ENCODE measurements at places on chromosomes 4 and X.

DNA sequence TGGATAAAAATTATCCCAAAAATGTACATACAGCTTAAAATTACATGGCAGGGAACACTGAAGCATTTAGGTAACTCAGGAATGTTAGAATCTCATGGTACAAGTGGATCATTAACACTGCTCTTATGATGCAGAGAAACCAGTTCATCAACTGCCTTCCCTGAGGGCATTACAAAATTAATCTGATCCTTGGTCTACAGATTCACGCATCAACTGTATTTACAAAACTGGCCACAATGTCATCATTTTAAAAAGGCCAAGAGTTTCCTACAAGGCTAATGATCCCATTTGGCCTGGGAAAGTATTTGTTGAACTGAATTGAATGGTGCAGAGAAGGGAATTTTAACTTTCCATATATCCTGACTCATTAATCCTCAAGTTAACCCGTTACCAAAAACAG lies 84.6 kb downstream of the TSPAN5 start:
- ATAC-seq = no peak

GRCh38 chrX:86711531-86712180 lies 563.4 kb downstream of the DACH2 start:
- ATAC-seq = no peak

- no peak for ATAC-seq
Measured at GRCh38 chr4:99248714-99249113, 29.7 kb upstream of the ADH6 start.

DNA sequence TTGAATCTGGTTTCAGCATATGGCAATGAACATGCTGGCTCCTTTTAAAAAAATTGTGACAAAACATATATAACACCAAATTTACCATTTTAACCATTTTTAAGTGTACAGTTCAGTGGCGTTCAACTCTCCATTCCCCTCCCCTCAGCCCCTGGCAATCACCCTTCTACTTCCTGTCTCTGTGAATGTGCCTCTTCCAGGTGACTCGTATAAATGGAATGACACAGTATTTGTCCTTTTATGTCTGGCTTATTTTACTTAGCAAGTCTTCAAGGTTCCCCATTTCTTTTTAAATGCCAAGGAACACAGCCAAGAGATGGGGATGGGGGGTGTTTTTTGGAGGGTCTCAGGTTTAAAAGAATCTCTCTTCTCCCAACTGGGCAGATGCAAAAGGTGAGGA lies 35.4 kb upstream of the BCLAF3 start:
- peak; percentile 69 for ATAC-seq

GRCh38 chr4:1238676-1239000 lies 10.3 kb downstream of the CTBP1 start:
- ATAC-seq = no peak

DNA sequence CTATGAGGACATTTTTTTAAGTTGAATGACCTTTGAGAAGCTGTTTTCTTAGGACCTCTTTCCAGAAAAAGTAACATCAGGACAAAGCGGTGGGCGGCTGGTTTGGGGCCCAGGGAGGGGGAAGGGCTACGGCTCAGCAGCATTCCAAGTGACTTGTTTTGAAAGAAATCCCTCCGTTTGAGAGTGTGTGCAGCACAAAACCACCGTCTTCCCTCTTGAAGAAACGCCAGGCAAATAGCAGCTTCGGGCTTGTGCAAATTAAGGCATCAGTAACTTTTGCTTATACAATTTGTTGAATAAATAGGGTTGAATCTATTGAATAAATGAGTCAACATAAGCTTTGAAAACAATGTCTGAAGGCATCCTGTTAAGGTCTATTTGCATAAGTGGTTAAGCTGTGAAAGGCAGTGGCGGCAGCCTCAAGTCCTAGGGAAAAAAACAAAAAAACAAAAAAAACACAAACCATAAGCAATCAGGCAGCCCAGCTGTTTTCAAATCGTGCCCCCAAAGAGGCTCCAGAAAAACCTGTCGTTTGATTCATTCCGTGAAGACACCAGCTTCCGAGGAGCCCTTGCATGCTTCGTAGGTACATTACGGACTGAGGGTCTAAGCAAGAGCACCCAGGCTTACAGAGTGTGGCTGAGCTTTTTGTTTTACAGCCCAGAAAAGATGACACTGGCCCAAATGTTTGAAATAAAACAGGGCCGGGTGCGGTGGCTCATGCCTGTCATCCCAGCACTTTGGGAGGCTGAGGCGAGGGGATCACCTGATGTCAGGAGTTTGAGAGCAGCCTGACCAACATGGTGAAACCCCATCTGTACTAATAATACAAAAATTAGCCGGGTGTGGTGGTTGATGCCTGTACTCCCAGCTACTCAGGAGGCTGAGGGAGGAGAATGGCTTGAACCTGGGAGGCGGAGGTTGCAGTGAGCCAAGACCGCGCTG lies 103.7 kb downstream of the CRLF2 start:
- no peak for ATAC-seq

- ATAC-seq = no peak
Measured at GRCh38 chrX:148913971-148914370, 413.6 kb downstream of the AFF2 start.

DNA sequence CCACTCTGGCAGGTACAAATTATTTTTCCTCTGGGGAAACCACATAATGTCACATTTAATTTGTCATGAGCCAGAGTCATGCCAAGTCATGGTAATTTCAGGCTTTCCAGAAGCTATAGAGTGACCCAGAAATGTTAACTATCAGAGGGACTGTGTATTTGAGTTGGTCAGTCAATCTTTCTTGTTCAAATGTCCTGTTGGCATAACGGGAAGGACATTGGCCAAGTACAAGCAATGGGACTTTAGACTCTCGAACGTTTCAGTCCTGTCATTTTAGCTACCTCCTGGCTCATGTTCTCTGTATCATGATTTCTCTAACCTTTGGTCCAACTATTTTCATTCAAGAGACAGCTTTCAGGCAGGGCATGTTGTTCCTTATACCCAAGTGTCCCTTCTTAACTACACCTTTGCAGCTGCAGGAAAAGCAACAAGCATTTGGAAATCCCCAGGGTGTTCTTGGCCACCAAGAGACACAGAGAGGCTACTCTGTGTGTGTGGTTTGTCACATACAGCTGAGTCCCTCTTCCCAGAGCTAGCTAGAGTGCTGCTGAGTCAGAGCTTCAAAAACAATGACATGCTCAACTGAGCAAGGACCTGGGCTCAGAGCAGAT lies 142.6 kb downstream of the EGF start:
- ATAC-seq = peak; percentile 48

DNA sequence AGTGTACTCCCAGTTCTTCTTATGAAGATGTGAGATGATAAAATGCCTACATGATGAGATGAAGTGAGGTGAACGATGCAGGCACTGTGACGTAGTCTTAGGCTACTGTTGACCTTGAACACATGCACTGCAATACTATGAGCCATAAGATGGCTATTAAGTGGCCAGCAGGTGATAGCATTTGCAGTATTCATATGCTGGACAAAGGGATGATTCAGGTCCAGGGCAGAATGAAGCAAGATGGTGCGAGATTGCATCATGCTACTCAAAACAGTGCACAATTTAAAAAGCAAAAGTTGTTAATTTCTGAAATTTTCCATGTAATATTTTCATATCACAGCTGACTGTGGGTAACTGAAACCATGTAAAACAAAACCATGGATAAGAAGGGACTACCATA lies 781.4 kb downstream of the PCDH18 start:
- no peak for ATAC-seq

DNA sequence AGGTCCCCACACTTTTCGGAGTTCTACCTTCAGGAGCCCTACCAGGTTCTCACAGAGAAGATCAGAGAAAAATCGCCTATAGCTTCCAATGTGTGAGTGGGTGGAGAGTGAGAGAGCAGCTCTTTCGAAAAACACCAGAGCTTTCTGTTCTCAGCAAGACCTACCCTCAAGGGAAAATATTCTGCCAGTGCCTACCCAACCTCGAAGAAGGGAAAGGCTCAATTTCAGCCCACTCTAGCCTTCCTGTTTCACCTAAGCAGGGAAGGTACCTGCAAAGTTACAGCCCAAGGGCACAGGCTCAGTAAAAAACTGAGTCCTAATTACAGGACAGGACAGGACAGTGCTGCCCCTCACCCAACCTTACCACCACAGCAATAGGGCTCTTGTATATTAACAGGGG lies 104.0 kb upstream of the WDR17 start:
- no peak for ATAC-seq

DNA sequence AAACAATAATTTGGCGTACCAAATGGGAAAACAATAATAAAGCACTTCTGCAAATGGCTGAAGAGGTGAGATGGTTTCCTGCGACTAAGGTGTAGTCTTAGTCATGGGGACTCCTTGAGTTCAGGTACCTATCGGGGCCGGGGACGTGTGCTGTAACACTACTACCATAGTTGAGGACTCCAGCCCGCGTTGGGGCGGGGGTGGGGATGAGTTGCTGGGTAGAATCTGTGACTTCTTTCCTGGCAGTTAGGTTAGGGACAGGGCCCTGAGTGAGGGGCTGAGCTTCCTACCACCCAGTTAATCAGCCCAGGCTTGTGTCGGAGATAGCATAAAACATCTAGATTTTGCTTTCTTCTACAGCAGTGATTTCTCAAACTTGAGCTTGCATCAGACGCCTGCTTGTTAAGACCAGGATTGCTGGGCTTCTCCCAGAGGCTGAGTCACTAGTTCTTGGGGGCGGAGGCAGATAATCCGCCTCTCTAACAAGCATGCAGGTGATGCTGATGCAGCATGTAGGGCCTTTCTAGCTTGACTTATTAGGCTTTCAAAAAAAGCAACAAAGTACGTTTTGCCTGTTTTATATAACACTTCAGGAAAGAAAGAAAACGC lies 30.2 kb downstream of the RBBP7 start:
- ATAC-seq = peak; percentile 16

- no peak for ATAC-seq
Measured at GRCh38 chrX:71493111-71493613, 39.7 kb upstream of the OGT start.

DNA sequence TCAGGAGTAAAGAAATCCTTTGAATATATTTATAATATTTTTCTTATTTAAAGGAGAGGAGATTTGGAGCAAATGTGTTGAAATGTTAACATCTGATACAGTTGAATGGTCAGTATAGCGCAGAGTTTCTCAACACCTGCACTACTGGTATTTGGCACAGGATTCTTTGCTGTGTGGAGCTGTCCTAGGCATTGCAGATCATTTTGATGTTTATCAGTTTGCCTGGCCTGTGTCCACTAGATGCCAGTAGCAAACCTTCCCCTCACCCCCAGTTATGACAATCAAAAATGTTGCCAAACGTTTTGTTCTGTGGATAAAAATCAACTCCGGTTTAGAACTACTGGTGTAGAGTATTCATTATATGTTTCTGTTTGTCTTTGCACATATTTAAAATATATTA lies 765.3 kb upstream of the SLIT2 start:
- peak; percentile 61 for ATAC-seq

- no peak for ATAC-seq
Measured at GRCh38 chrX:86013792-86014191, 33.6 kb downstream of the CHM start.

GRCh38 chr4:29861307-29861706 lies 858.9 kb upstream of the PCDH7 start:
- ATAC-seq = no peak

DNA sequence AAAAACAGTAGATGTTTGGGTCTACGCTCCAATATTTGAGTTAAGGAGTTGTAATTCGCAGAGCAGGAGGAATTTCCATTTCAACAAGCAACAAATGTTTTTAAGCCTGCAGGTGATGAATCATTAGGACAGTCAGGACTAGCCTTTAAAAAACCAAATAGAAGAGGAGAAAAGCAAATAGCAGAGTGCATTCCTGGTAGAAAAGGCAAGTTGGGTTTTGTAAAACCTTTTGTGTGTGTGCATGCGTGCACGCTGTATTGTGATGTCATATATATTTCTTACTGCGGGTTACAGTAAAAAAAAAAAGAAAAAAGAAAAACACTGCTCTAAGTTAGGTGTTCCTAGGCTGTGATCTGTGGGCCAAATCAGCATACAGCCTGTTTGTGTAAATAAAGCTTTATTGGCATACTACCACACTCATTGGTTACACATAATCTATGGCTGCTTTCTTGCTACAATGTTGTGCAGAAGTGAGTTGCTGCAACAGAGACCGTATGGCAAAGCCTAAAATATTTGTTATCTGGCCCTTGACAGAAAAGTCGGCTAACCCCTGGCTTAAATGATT lies 135.6 kb downstream of the MID1 start:
- no peak for ATAC-seq

GRCh38 chr4:178082906-178083305 lies 640.7 kb upstream of the AGA start:
- ATAC-seq = no peak

DNA sequence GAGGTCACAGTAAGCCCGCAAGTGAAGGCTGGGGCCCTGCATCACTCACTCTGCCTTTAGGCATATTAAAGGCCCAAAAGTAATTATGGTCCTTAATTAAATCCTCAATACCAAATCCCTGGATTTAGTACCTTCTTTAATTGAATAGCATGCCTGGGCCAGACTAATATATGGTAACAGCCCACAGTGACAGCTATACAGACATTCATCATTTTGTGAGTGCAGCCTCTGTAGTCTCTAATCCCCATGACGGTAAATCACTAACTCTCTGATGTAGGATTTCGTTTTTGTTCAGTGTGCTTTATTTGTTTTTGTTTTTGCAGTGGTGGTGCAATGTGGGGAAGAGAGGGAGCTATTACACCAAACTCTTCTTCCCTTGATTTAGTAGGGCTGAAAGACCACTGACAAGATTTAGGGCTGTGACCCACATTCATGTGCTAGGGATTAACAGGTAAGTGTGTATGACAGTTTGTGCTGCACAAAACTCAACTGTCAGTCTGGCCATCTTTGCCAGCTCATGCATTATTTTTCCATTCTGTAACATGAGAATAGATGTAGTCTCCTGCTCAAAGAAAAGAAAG lies 60.6 kb upstream of the SLC39A8 start:
- no peak for ATAC-seq

GRCh38 chrX:24259544-24260240 lies 54.2 kb downstream of the SUPT20HL2 start:
- peak; percentile 94 for ATAC-seq

- no peak for ATAC-seq
Measured at GRCh38 chr4:140061659-140062289, 92.2 kb downstream of the MAML3 start.

- peak; percentile 84 for ATAC-seq
Measured at GRCh38 chr4:142846108-142846728, at the start of gene INPP4B. TSS of gene INPP4B (minus strand) at chr4:142846301.

DNA sequence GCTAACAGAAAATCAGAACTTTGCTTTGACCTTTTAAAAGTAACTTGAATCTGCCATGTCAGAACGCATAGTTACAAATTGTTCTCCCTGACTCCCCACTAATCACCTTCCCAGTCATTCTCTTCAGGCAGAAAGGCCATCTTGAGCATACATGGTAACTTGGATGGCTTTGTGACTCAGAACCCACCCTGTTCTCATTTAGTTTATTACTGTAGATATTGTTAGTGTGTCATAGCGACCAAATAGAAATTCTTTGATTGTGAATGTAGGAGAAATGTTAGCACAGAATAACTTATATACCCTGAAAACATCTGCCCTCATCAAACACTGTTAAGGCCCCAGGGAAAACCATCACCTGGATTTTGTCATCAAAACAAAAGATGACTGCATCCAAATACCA lies 382.0 kb downstream of the MAGEB5 start:
- no peak for ATAC-seq

DNA sequence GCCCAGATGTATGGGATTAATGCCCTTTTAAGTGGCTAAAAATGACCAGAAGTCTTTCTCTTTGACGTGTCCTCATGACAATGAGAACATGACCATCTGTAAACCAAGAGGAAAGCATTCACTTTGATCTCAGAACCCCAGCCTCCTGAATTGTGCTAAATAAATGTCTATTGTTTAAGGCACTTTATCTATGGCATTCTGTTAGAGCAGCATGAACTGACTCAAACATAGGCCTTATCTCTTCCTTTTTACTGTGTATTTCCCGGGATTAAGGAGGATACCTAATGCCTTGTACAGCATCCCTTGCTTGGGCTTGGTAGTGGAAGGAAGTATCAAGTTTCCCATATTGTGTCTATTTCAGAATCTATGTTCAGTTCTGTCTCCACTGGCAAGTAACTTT lies 47.2 kb upstream of the HS3ST1 start:
- ATAC-seq = no peak

All from SK-N-SH treated with all-trans-retinoic acid at 6 μM for 48 hours (cell line).